ENCODE measurements at places on chromosomes 12 and 14. TPM values are rescaled to one million over a fixed set of nuclear protein-coding genes. Genes with fewer than 3 reads are reported as not detected.

Gene ABCD2
- total RNA-seq = 11.8 TPM

Gene KRT71
- not detected for total RNA-seq

DNA sequence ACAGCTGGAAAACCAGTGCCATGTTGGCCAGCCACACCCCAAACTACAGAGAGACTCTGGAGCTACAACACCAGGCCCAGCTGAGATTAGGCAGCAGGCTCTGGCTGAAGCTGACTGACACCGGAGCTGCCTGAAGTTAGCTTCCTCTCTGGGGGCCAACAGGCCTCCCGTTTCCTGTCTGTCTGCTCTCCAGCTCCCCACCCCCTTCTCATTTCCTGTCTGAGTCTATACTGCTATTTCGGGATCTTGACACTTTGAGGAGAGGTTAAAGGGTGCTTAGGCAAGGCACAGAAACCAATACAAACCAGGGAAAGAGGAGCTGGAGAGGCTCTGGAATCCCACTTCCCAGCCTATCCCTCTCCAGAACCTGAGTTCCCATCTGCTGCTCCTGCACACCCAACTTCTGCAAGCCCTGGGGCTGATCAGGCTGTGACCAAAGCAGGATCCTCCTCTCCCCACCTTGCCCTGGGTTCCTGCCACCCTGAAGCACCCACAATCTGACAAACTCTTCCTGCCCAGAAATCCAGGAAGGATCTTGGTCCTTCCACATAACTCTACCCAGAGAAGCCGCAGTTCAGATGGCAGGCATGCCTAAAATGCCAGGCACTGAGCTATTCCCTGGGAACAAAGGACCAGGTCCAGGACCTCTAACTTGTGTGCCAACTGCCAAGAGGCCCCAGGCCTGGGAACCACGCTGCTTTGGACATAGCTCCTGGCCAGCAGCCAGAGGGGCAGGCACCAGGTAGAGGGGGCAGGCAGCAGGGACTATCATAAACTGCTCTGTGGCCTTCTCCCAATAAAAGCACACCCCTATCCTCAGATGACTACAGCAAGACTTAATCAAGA is 39.9 kb downstream of the PRPF40B start:
- DNase-seq = peak; percentile 84

DNA sequence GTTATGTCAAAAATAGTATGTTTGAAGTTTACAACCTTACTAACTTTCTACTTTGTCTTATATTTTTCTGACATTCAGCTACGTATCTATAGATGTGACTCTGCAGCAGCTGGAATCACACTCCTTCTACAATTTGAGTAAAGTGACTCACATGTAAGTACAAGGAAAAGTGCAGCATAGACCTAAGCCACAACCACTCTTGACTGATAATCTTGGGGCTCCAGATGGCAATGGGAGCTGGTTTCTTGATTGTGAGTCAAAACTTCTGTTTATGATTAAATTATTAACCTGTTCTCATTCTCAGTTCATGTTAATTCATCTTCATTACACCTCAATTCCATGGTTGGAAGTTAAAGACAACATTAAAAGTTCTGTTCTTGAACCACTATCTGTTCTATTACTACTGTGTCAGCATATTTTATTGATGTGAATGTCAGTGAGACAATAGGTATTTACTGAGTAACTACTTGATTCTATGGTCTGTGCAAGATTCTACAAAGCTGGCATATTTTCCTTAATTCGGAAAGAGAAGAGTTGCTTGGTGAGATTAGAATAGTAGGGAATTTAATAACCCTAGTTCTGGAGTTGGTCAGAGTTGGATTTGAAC is 112.9 kb downstream of the TSHR start:
- no peak for DNase-seq

Gene RDH16
- total RNA-seq = 0.29 TPM

DNA sequence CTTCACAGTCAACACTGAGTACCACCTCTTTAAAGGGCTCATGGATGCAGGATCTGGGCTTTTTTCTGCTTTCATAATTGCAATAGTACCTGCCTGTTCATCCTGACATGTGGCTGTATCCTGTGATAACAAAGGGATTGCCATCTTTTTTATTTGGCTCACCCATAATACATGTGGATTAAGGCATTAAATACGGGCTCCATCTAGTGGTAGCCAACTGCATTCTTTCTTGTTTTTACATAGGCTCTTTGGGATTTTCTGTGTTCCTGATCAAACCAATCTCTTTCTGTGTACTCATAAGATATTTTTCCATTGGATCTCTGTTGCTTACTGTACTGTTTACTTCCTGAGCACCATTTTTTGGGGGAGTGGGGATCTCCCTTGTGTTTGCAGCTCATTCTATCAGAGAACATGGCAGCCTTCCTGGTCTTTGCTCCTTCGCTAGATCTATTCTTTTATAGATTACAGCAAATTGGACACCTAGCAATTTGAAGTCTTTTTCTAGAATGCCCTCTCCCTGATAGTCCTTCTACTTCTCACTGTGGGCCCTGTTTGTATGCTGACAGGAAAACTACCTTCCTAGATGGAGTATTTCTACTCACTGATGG is 723.4 kb upstream of the MDGA2 start:
- no peak for DNase-seq

Gene SLC38A4
- total RNA-seq = 0.52 TPM

DNA sequence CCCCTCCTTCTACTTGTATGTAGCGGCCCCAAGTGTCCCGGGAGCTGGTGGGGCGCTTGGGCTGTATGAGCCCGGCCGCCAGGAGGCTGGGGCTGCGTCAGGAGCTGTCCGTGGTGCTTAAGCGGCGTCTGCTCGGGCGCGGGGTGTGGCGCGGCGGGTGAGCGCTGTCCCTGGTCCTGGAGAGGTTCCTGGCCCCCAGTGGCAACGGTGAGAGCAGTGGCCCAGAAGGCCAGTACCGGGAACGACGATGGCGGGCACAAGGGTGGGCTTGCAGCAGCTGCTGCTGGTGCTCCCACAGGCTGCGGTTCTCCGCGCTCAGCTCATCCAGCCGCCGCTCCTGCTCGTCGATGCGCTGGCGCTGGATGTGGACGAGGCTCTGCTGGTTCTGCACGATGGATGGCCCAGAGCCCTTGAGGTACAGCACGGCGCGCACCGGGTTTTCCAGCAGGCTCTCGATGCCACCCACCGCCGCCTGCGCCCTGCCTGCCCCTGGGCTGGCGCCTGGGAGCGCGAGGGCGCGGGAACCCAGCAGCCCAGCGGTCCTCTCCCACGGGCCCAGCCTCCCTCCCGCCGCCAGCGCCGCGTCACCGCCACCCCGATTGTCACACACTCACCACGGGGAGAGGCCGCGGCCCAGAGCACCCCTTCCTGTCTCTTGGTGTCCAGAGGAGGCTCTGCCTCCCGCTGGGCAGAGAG is 41.9 kb upstream of the FKBP4 start:
- peak; percentile 79 for DNase-seq

Gene OASL
- total RNA-seq = 0.35 TPM

- DNase-seq = no peak
Observed at GRCh38 chr14:101774814-101775213, 13.3 kb downstream of the PPP2R5C start.

Gene LYZ
- 23.1 TPM for total RNA-seq

DNA sequence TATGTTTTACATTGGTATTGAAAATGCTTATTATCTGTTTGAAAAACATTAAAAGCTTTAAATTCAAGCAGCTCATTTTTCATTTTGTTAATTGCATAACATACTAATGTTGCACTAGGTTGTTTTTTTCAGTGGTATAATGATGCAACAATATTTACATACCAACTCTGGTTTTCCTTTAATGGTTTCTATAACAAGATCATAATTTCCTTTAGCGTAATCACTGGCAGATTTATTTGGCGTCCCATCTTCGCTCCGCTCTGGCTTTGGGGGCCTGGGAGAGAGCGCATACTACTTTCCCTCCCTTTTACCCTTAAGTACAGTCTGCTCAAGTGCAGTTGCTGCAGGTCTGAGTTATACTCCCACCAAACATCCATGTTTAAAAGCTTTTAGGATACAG is 574.1 kb downstream of the PRKD1 start:
- no peak for DNase-seq

DNA sequence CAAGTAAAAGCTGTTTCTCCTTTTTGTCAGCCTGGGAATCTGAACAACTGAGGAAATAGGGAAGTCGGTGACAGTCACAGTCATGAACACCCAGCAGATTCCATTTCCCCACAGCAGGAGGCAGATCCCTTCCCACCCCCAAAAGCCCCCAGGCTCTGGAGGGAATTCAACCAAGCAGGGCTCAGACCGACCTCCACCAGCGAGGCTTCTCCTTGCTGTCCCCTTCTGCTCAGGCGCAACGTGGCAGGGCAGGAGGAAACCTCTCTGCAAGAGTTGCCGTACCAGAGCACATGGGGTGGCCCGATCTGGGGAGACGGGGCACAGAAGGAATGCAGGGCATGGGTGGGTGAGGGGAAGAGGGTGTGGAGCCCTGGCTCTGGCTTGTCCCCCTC is 319 bp downstream of the GALNT6 start:
- DNase-seq = no peak

Gene CSRP2
- 20.5 TPM for total RNA-seq

Gene KRT2
- not detected for total RNA-seq

Gene FERMT2
- total RNA-seq = 113 TPM

GRCh38 chr12:116603546-116604177 is 44.5 kb downstream of the MAP1LC3B2 start:
- no peak for DNase-seq

GRCh38 chr14:48598458-48598857 is 923.1 kb upstream of the MDGA2 start:
- DNase-seq = no peak

DNA sequence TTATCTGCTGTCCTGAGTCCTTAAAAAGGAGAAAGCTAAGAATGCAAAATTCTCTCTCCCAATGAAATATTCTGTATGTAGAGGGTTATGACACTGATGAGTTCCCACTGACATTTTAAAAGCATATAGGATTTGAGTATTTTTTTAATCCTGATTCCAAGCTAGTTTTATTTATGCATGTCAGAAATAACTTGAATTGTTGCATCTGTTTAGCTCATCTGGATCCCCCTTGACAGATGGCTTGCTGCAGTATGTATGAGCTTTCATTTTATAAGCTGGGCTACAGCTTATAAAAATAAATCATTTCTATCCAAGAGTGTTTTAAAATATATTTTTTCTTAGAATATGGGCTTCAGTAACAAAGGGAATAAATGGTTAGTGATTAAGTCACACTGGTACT is 495.3 kb downstream of the NELL2 start:
- DNase-seq = no peak

DNA sequence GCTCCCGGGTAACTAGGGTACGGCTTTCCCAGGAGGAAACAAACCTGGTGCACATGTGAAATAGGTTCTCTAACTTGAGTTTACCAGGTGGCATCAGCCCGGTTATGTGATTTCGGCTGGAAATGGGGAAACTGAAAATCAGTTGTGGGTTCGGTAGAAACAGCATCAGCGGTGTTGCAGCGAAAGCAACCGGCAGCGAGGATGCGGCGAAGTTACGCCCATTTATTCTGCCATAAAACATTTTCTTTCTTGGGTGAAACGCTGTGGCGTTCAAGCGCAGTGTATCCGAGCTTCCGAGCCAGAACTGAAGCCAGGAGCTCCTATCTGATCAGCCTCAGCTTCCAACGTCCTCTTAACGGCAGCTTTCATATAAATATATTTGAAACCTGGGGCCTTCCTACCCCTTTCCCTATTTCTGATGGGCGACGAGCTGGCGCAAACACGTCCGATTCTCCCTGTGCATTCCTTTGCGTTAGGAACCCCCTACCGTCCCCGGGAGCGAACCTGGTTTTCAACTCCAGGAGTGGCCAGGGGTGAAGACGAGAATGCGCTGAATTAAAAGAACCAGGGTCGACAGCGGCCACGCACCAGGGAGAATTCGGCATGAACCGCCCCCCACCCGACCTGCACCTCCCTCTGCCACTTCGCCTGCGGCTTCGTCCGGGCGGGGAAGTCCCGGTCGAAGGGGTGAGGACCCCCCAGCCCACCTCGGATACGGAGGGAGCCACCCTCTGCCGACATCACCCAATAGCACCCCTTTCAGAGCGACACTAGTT is 1.6 kb downstream of the DPF3 start:
- no peak for DNase-seq

GRCh38 chr12:102480406-102480805 is at the start of gene IGF1:
Gene IGF1, minus strand, starts transcription at chr12:102480563. Its CDS starts 182 bp downstream, at chr12:102480381.
- DNase-seq = no peak

DNA sequence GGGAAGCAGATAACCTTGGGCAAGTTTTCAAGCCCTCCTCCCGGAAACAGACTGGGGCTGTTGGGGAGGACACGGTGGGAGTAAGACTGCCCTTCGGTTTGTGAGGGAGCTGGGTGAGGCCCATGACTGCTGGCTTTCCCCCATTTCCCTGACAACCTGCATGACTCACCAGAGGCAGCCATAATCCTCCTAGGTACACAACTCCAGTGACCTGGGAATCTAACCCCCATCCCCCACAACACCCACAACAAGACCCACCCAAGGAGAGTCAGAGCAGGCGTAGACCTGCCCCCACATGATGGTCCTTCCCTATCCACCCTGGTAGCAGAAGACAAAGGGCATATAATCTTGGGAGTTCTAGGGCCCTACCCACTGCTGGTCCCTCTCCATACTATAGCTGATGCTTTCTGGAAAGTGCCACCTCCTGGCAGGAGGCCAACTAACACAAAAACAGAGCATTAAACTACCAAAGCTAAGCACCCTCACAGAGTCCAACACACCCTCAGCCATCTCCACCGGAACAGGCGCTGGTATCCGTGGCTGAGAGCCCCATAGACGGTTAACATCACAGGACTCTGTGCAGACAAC is 14.8 kb downstream of the DDX24 start:
- no peak for DNase-seq

Gene CPNE6
- total RNA-seq = not detected

DNA sequence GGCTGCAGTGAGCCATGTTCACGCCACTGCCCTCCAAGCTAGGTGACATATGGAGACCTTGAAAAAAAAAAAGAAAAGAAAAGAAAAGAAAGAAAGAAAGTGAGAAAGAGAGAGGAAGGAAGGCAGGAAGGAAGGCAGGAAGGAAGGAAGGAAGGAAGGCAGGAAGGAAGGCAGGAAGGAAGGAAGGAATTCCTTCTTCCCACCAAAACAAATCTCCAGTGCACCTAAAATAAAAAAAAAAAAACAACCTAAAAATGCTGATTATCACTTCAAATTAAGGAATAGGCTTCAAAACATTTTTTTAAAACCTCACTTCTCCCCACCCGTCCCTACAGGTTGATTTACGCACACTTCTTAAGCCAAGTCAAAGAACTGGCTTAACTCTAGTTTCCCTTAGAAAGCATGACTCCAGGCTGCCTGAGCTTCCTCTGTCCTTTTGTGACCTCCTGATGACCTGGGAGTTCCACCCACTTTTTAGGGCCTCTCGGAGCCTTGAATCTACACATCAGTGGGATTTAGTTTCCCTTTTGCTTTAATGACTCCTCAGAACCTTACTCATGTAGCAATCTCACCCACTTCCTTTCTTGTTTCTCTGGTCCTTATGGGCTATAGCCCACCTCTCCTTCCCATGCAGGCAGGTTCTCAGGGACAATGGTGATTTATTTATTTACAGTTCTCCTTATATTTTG is 18.6 kb downstream of the DUSP6 start:
- DNase-seq = no peak

GRCh38 chr12:89524541-89525304 is at the start of gene GALNT4:
Gene GALNT4, minus strand, starts transcription at chr12:89524796. Its CDS starts 247 bp downstream, at chr12:89524549.
- DNase-seq = peak; percentile 89

GRCh38 chr12:128338386-128339125 is 71.6 kb downstream of the TMEM132C start:
- DNase-seq = no peak
